Activated CD4-positive, alpha-beta T cell treated with anti-CD3 and anti-CD28 coated beads, Interleukin-2, amount 10 ng/mL, durations not matched to agents 24 days and 14 days (primary cell): ENCODE measurements at places on chromosomes 11 and 22. TPM values are rescaled to one million over a fixed set of nuclear protein-coding genes. Genes with fewer than 3 reads are reported as not detected.

The DBX1 gene
- not detected in 2 replicates for total RNA-seq

The C11orf91 gene
- total RNA-seq = 0.51 TPM in 1 of 2 replicates, not detected in the other

DNA sequence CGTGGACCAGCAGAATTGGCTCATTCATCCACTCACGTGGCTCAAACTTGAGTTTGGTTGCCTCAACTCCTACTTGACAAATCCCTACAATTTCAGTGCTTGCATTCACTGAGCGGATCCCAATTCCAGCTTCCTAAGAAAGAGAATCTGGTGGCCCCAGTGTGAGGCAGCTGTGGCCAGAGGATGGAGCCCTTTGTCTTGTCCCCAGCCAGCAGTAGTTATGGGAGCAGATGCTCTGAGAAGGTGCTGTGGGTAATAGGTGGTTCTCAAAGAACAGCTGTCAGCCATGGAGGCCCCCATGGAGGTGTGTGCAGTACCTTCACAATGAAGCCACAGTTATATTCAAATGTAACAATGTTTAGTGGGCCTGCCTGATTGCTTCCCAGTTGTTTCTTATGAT, 39.3 kb downstream of the KREMEN1 start:
- DNase-seq = no peak

DNA sequence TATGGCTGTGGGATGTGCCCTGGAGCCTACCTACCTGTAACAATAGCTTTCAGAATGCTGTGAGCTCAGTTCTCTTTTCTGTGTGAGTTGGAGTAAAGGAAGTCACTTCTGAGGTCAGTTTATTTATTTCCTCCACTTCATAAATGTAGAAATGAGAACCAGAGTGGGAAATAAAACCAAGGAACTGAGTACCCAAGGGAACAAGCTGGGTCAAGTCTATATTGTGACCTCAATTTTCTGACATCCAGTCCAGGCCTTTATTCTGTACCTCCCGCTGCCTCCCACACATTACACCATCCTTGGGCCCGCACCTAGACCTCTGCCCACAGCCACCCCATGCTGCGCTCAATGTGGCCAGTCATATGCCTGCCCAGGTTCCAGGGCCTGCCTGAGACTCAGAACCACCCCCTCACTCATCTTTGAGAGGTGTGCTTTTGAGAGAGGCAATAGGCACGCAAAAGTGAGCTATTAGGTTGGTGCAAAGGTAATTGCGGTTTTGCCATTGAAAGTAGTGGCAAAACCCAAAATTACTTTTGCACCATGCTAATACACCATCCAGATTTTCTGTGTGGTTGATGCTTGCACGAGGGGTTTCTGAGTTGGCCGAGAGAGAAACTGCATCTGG, 9.8 kb downstream of the MS4A6E start:
- DNase-seq = no peak

GRCh38 chr11:134380785-134381184, 31.3 kb downstream of the B3GAT1 start:
- no peak for DNase-seq

- DNase-seq = no peak
Observed at GRCh38 chr11:8102296-8102915, 21.4 kb downstream of the TUB start.

GRCh38 chr11:74783241-74783871, 34.7 kb downstream of the RNF169 start:
- peak; percentile 68 for DNase-seq

DNA sequence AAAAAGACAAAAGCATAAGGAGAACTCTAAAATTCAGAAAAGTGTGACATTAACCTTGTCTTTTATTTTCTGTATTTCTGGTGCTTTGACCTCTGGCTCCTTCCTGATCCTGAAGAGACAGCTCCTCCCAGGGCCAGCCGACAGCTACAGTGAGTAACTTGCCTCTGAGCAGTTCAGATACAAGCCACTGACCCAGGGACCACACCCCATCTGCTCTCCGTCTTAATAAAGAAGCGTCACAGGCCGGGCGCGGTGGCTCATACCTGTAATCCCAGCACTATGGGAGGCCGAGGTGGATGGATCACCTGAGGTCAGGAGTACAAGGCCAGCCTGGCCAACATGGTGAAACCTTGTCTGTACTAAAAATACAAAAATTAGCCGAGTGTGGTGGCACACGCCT, 6.5 kb downstream of the MLC1 start:
- DNase-seq = no peak

- DNase-seq = no peak
Observed at GRCh38 chr11:82356316-82356715, 377.3 kb downstream of the FAM181B start.

DNA sequence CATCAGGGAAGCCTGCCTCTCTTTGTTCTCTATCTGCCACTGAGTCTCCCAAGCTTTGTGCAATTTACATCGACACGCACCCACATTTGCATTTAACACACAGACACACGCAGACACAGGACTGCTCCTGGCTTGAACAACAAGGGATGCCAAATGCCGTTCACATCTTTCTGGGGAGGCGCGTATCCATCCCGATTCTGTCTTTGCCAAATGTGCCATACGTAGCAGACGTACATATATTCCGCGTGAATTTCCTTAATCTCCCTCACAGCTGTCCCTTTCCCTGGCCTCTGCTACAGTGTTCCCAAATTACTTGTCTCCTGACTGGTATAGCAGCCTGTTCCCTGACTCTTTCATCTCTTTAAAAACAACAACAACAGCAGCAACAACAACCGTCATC, 409.5 kb downstream of the MIAT start:
- no peak for DNase-seq

- DNase-seq = no peak
Observed at GRCh38 chr11:127609025-127609773, 608.6 kb upstream of the KIRREL3 start.
